Motor neuron (in vitro differentiated cells): ENCODE measurements at places on chromosomes 1 and 21. TPM values are rescaled to one million over a fixed set of nuclear protein-coding genes. Genes with fewer than 3 reads are reported as not detected.

Gene PTGER3
- total RNA-seq = 31.7 and 33.9 TPM in 2 replicates

Gene KIF2C
- 91.8 and 92.3 TPM in 2 replicates for total RNA-seq

GRCh38 chr1:100517515-100517914 lies 20.4 kb upstream of the GPR88 start:
- ATAC-seq = peak; percentile 78

DNA sequence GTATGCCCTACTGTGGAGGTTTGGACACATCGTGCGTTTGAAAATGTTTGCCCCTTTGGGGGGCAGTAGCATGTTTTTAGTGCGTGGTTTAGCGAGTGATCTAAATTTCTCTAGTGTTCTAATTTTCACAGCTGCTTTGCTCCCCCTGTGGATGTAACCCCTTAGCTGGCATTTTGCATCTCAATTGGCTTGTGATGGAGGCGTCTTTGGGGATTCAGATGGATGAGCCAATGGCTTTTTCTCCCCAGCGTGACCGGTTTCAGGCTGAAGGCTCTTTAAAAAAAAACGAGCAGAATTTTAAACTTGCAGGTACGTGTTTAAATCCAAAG lies 836 bp downstream of the CDC7 start:
- peak; percentile 11 for ATAC-seq
